ENCODE measurements at places on chromosomes 12 and 14.

- no peak for DNase-seq
Observed at GRCh38 chr14:43161477-43161876, 1345.6 kb downstream of the FSCB start.

- no peak for DNase-seq
Observed at GRCh38 chr14:82134411-82134810, 600.8 kb upstream of the SEL1L start.

DNA sequence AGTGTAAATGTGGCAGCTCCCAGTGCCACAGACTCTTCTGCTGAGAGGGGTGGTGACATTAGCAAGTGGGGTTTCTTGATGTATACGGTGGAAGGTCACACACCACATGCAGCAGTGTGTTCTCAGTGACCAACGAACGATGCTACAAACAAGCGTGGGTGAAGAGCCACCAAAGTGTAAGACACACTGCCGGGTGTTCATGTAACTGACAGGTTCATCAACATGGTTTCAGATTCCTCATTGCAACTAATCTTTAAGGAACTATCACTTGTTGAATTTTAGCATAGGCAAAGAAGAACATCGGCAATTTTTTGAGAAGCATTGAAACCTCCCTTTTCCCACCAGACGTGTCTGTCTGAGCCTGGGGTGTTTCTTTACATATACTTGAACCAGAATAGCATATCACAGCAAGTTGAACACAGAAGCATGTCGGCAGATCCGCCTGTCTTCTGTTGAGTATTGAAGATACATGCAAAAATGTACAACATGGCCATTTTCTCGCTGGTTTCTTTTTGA, 58.8 kb downstream of the PPP2R5C start:
- no peak for DNase-seq

DNA sequence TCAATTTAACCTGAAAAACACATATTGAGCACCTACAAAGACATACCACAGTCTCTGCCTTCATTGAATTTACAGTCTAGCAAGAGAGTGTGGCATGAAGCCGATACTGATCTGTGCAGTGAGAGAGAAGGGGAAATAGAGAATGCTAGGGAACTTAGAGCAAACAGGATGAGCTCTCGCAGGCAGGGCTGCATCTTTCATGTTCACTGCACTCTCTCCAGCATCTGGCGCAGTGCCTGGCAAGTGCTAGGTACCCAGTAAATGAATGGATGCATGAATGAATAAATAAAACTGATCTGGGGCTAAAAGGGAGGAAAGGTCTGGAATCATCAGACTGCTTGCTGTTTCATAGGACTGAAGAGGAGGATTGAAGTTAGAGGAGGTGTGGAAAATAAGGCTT, 256.5 kb upstream of the NPAS3 start:
- DNase-seq: no peak

DNA sequence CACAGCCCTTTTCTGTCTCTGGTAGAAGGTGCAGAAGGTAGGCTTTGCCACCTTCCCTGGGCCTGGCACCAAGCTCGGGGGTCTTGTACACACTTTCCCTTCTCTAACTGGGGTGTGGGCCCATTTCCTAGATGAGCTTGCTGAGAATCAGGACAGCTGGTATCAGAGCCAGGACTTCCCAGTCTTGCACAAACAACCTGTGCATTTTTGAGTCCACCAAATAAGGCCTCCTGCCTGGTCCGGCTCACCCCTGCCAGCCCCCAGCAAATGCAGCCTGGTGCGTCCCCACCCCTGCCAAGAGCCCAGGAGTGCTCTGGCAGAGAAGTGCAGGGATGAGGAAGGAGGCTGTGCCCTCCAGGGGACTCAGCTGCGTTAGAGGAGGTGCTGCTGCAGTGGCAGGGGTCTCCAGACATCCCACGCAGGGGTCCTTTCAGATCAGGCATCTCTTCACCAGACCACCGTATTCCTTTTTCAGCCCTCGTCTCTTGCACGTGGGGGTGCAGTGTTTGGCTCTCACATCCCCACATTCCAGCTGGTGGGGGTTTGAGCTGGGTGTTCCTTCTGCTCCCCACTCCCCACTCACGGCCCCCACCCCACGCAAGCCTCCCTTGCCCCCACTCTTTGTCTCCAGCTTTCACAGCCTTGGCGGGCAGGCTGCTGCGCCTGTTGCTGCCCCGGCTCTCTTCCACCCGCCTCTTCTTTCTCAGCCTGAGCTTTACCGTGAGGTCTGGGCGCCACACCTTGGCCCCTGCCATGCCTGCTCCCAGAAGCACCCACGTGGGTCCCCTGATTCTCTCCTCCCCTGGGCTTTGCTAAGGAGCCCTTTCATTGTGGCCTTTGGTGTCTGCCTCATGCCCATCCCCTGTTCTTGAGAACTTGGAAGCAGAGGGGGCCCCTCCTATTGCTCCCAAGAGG, 32.3 kb downstream of the MEG3 start:
- DNase-seq: no peak

- DNase-seq: no peak
Observed at GRCh38 chr14:90774316-90774715, 41.9 kb downstream of the TTC7B start.

GRCh38 chr14:101286271-101287018, 274.9 kb upstream of the DIO3 start:
- no peak for DNase-seq

- no peak for DNase-seq
Observed at GRCh38 chr12:122166422-122167349, 7.3 kb downstream of the IL31 start.

DNA sequence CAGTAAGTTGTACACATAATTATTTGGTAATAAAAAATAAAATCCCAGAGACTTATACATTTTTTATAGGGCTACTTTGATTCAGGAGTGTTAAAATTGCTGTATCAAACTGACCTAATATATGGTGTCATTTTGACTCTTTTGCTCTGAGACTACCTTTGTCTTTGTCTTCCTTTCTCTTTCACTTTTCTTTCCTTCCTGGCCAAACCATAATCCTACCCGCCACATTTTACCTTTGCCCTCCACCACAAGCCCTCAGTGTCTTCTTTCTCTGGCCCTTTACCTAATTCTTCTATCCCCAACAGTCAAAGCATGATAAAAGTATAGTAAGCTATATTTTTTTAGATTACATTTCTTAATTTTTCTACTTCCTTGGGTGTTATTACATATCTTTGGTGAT, 62.0 kb downstream of the CAND1 start:
- no peak for DNase-seq

DNA sequence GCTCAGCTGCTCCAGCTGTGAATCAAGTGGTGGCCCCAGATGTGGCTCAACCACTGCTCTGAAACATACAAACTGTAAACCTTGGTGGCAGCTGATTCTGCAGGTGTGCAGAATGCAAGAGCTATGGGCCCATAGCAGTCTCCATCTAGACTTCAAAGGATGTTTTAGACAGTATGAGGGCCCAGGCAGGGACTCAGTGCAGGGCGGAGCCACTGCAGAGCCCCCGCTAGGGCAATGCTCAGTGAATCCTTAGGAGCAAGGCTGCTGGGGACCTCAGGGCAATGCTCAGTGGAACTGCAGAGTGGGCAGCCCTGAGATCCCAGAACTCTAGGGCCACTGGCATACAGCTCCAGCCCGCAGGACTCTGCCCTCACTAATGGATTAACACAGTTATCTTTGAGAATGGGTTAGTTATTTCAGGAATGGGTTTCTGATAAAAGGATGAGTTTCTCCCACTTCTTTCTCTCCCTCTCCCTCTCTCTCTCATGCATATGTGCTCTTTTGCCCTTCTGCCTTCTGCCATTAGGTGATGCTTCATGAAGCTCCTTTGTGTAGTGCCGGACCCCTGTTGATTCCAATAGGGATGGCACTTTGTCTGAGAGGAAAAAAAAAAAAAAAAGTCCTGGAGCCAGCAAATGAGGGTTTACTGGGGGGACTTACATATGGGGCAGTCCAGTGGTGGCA, 48.4 kb upstream of the JDP2 start:
- DNase-seq: no peak

- DNase-seq: no peak
Observed at GRCh38 chr14:47039336-47039735, 387.8 kb upstream of the RPL10L start.

DNA sequence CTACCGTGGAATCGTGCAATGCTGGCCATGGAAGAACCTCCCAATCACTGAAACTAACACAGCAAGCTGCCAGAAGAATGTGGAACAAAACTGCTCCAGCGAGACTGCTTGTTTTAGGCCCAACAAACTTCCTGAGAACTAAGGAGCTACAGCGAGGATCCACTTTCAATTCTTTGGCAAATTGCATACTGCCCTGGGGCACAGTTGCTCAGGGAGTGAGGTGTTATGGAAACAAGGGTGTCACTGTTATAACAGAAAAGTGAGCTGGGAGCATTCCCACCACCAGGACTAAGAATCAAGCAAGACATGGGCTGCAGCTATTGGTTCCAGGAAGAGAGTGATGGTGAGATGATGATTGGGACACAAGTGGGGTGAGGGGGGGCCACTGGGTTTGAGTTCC, 1606.1 kb upstream of the FLRT2 start:
- DNase-seq: no peak

DNA sequence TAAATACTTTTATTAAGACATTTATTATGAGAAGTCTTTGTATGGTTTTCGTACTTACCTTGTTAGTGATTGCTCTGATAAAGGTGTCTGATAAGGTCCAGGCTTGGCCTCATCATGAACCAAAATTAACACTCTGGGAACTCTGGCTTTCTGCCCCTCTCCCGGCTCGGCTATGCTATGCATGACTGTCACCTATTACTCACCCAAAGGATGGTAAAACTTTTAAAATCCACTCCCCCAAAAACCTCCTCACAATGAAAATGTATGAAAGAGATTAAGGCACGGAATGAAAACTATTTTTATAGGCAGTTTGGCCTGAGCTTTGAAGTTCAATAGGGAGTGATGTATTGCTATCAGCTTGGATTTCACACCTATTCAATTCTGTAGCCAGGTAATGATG, 217.3 kb upstream of the TBX3 start:
- DNase-seq: no peak

DNA sequence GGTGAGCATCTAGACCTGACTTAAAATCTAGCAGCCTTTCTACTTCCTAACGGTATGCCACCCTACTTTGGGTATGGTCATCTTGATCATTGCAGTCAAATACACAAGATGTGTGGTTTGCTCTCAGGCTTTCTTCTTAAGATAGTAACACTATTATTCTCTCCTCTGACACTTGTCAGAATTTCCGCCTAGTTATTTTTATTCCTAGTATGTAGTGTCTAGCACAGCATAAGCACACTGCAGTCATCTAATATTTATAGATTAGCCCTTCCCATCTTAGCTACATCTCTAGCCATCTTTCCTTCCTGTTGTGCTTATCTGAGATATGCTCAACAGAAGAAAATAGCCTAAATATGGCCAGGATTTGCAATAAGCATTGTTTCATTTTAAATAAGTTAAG, 180.1 kb downstream of the C12orf50 start:
- no peak for DNase-seq

DNA sequence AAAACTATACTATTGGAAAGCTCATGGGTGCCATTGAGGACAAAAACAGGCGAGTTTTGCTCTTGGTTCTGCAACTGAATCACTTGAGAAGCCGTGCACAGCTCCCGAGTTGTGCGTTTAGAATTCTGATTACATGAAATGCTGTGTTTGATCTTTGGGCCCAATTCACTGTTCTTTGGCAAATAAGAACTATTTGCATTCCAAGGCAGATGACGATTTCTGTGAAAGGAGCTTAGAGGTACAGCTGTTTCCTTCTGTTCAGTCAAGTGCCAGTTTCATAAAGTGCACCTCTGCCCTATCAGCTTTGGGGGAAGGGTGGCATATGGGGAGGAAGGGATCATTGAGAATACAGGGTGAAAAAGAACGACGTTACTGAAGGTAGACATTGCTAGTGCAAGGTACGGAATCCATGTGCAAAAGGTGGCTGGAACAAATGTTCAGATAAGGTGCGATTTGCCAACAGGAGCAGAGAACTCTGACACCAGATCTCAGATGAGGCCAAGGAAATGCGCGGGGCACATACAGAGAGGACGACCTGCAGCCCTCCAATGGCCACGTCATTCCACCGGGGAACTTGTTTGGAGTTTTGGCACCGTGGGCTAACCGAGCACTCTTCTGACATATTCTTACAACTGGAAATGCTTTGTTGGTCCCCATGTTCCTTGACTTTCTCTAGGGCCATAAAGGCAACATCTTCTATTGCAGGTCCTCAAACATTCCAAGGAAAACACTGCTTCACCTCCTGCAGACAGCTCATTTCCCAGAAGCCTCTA, 30.1 kb downstream of the TCHP start:
- DNase-seq: no peak

GRCh38 chr12:91364471-91365184, 182.0 kb upstream of the DCN start:
- no peak for DNase-seq
